ENCODE measurements at places on chromosomes 3 and 15.

DNA sequence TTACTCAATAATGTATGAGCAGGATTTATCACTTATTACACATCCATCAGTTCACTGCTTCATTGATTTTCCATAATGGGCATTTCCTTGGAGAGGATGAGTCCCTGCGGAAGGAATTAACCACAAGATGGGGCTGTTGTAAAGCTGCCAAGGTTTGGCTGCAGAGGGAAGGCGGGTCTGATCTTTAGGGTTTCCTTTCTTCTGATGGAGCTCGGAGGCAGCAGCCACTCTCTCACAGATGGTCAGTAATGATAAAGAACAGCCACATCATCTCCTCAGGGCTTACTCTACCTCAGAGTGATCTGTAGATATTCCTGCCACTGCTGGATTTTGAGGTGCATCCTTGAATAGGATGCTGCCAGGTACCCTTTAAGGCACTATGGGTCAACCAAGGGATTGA lies 115.2 kb downstream of the USP13 start:
- DNase-seq: no peak

DNA sequence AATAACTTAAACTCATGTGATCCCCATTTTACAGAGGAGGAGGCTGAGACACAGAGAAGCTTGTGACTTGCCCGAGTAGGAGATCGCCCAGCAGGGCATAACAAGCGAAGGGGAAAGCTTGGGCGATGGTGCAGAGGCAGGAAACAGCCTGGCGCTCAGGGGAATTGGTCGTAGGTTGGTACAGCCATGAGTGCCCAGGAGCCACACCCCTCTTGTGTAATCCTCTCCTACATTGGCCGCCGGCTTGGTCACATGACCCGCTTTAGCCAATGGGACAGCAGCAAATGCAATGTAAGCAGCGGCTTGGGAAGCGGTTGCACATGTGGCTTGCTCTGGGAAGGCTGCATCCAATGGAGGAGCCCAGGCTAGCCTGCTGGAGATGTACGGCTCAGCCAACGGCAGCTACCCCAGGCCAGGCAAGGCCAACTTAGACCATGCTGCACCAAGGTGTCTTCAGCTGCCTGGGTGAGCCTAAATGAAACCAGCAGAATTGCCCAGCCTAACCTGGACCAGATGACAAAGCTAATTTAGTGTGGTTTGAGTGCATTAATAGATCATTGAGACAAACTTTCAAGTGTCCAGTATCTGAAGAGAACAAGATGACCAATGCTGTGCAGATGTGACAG lies 50.3 kb upstream of the SLC6A6 start:
- DNase-seq: no peak

- no peak for DNase-seq
These were observed 598.0 kb upstream of the SEMA6D start for GRCh38 chr15:47119349-47119748.

GRCh38 chr15:88989578-88989977 lies 76.4 kb upstream of the MFGE8 start:
- no peak for DNase-seq

GRCh38 chr15:39621976-39622375 lies 41.1 kb downstream of the THBS1 start:
- no peak for DNase-seq

GRCh38 chr3:43759297-43759782 lies 68.6 kb downstream of the ABHD5 start:
- DNase-seq: no peak

Data from stimulated activated CD4-positive, alpha-beta T cell treated with anti-CD3 and anti-CD28 coated beads, Interleukin-1b, Interleukin-23, amount 100 ng/mL, for 1 hour (primary cell).